ENCODE measurements at places on chromosomes 12 and 14. TPM values are rescaled to one million over a fixed set of nuclear protein-coding genes. Genes with fewer than 3 reads are reported as not detected.

Gene BRF1
- 28.7 TPM for total RNA-seq

Gene RGS6
- not detected for total RNA-seq

Gene PLEKHD1
- 0.24 TPM for total RNA-seq

Gene LRRC23
- 7.7 TPM for total RNA-seq

Gene TBC1D30
- total RNA-seq = 0.13 TPM

Gene MYH6
- total RNA-seq = not detected

Gene PTCSC3
- not detected for total RNA-seq

Gene LRCOL1
- not detected for total RNA-seq

Gene SLC25A47
- not detected for total RNA-seq

Gene ACOT4
- 1.2 TPM for total RNA-seq

Gene TMEM179
- total RNA-seq = not detected

Gene TM7SF3
- 30.5 TPM for total RNA-seq

Gene AJUBA
- total RNA-seq = 0.67 TPM

Gene TAS2R50
- total RNA-seq = 1.2 TPM

Gene TOMM20L
- total RNA-seq = not detected

Gene FAM186B
- total RNA-seq = 0.93 TPM

Gene RIPK3
- total RNA-seq = 39.2 TPM

- no peak for DNase-seq
These were observed 72.3 kb downstream of the METTL25 start for GRCh38 chr12:82430541-82431145.

GRCh38 chr12:48265777-48266176 lies 62.7 kb upstream of the OR10AD1 start:
- no peak for DNase-seq

DNA sequence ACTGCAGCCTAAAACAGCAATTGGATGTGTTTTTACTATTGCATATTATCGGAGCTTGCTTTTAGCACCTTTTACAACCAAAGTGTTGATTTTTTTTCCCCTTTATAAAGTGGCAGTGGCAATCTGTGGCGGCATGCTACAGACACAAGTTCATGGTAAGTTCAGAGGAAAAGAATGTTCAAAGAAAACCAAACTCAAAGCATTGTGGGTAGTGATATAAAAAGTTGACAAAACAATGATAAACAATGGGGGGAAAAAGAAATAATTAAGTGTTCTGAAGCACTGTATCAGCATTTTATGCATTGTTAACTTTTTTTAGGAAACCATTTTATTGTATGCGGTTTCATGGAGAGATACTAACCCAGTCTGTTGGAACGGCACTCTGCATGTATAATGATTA lies 492.0 kb upstream of the SOX5 start:
- DNase-seq = no peak

DNA sequence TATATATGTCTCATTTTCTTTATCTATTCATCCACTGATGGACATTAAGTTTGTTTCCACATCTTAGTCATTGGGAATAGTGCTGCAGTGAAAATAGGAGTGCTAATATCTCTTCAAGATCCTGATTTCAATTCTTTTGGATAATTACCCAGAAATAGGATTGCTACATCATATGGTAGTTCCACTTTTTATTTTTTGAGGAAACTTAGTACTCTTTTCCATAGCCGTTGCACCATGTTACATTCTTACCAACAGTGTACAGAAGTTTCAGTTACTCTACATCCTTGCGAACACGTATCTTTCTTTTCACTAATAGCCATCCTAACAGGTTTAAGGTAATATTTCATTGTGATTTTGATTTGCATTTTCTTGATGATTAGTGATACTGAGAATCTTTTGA lies 29.8 kb downstream of the TESPA1 start:
- DNase-seq = no peak

GRCh38 chr12:66032739-66033138 lies 97.8 kb downstream of the LLPH start:
- DNase-seq = no peak

DNA sequence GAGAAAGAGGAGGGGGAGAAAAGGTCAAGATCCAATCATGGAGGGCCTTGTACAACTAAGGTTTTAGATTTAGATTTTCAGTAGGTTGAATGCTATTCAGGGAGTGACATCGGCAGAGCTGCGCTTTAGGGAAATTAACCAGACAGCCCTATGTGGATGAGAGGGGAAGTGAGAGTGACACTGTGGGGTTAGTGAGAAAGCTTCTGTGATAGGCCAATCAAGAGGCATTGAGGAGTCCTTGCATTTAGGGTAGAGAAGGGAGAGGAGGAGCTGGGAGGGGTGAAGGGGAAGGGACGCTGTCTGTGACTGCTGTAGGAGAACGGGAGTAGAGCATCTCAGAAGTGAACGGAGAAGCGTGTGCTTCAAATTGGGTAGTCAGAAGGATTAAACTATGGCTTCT lies 3.4 kb downstream of the HSD17B6 start:
- DNase-seq = no peak

GRCh38 chr12:31517994-31518393 lies 72.9 kb downstream of the DENND5B start:
- DNase-seq = no peak

GRCh38 chr12:40225984-40226602 lies 1.3 kb downstream of the LRRK2 start:
- DNase-seq = no peak

DNA sequence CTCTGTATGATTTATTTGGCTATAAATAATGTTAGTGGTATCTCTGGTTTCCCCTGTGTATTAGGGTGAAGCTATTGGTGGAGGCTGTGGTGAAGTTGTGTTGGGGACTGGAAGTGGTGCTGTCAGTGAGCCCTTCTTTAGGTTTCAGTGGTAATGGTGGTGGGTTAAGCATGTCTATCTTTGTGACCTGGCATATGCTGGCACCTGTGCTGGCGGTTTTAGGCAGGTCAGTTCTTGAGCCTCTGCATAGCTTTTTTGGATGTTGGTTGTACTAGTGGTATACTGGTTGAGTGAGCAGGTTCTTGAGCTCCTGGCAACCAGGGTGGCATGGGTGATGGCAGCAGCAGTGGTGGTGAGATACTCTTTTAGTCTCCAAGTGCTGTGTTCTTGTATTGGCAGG lies 161.9 kb upstream of the CAND1 start:
- DNase-seq = no peak

DNA sequence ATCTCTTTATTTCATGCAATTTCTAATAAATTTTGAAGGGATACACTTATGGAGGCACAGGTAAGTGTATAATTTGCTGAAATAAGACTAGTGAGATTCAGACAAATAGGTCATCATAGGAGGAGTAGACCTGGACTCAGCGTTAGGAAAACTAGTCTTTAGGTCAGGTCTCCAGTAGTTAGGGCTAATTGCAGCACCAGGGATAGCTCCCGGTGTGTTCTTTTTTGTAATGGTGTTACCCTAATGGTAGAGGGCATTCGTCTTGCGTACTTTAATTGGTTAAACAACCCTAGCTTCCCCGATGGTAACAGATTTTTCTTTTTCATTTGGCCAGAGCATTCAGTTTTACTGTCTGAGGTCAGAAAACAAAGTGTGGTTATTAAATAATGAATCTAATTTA lies 64.9 kb downstream of the ARID2 start:
- DNase-seq = no peak

DNA sequence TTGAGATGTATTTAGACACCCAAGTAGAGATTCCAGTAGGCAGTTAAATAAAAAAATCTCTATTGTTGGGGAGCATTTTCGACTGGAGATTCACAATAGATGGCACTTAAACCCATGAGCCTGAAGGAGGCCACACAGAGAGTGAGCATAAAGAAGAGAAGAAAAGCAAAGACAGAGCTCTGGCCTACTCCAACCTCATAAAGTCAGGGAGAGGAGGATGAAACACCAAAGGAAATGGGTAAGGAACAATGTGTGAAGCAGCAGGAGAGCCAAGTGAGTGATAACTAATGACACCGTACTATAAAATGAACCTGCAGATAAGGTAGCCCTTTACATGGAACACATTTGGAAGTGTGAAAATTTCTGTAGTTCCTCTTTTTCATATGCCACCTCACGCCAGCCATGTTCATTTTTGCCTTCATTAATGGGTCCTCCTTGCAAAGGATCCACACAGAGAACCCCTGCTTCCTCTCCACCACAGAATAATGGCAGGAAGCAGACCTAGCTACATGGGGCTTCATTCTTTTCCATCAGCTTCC lies 150.0 kb upstream of the SYT10 start:
- DNase-seq = no peak

- DNase-seq = no peak
These were observed 10.9 kb downstream of the CLBA1 start for GRCh38 chr14:104996483-104996882.

- DNase-seq = no peak
These were observed 186.4 kb upstream of the PRMT8 start for GRCh38 chr12:3304436-3305165.

DNA sequence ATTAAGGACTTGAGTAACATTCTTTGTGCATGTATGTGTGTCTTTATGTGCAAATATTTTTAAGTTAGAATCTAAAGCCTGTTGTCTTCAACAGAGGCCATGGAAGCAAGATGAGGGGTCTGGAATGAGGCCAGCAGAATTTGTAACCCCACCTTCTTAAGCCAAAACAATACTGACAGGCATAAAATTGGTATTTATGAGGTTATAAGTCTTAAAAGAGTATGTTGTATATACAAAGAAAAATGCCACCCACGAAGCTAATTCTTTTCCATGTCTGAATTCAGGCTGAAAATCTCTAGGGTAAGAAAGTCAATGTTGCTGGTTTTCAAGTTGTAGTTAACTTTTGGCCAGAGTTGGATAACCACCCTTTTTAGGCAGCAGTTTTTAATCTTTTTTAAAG lies 86.2 kb upstream of the TMTC1 start:
- DNase-seq = no peak

DNA sequence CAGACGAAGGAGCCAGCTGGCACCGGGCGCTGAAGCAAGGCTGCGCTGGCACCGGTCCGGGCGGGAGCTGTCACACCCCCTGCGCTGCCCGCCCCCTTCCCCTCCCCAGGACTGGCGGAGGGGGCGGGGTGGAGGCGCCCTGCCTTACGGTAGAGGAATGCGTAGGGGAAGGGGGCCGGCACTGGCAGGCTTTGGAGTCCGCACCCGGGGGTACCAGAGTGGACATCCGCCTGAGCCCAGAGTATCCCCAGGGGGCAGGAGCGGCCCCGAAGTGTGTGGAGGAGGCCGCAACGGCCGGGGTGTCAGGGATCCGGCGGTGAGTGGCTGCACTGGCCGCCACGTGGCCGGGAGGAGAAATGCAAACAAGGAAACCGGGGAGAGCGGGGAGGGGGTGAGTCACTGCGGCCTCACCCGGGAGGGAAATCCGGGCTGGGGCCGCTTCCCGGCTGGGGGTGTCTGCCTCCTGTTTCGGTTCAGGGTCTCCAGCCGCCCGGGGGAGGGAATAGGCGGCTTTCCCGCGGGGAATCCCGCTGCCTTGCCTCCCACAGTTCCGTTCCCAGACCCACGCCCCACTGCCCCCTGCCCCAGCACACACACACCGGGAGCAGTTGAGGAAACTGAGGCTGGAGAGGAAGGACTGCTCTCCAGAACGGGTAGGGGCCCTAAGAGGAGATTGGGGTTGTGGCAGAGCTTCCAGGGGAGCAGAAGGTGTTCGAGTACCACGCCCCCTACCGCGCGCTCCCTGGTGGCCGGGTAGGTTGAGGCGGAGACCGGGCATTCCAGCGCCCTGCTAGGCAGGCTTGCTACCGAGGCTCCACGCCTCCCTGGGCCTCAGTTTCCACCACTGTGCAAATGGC lies at the start of gene RAPGEF3:
TSS of gene RAPGEF3 (minus strand) at position 47 of the 857 bp plus-strand sequence. CDS start 324 bp downstream, outside the sequence.
- peak; percentile 64 for DNase-seq

- no peak for DNase-seq
These were observed 2.1 kb downstream of the GNPTAB start for GRCh38 chr12:101828463-101829196.

DNA sequence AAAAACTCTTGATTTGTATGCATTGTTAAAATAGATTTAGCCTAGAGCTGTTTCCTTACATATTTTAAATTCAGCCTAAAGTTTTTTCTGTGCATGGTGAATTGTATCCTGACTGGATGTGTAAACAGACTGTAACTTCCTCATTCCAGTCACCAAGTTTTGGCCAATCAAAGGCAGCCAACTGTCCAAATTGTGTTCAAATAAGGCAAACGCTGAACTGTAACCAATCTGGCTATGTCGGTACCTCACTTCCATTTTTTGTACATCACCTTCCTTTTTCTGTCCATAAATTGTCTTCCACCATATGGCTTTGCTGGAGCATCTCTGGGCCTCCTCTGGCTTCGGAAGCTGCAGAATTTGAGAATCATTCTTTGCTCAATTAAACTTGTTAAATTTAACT lies 1921.9 kb upstream of the SEL1L start:
- DNase-seq = no peak

DNA sequence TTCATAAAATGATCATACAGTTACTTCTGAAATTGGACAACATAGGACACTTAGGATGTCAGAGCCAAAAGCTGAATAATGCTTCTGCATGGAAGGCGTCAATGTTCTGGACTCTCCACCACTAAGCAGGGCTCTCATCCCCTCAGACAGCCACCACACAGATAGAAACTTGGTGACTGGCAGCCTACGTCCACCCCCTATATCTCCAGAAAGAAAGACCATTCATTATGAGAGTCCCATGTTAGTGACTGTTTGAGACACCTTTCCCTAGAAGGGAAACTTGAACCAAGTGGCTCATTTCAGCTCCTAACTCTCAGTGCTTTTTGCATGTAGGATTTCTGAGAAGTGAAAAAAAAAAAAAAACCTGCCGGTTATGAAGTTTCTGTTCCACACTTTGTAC lies 251.0 kb upstream of the FKBP4 start:
- DNase-seq = no peak

DNA sequence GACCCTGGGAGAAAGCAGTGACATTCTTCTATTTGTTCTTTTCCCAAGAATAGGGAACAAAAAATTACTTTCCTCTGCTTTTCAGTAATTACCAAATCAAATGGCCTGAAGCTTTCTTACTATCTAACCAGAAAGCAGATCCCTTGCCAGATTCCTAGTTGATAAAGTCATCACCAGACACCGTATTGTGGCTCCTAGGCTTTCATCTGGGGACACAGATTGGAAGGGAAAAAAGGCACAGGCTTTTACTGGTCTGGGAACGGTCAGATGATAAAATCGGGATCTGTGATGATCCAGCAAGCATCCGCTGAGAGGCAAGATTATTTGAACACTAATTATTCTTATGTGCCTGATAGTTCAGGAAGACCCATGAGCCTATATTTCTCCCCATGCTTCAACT lies 79.1 kb upstream of the BCL2L14 start:
- no peak for DNase-seq

GRCh38 chr12:24356240-24356804 lies 406.9 kb upstream of the SOX5 start:
- DNase-seq = no peak

DNA sequence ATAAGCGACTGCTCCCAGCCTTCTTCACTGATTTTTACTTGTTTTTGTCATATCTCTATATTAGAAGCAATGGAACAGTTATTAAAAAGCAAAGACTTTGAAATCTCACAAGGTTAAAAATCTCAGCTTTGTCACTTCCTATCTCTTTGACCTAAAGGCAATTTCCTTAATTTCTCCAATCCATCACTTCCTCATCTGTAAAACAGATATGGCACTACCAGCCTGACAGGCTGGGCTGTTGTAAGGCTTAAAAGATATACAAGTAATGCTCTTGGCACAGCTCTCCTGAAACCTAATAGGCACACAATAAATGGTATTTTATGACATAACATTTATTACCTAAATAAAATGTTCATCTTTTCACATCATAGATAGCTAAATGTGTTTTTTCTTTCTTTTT lies 25.6 kb downstream of the ATXN2 start:
- no peak for DNase-seq

All from activated B cell treated with CpG ODN at 0.5 μM for 24 hours (primary cell).